ENCODE measurements at places on chromosomes 6 and 20. TPM values are rescaled to one million over a fixed set of nuclear protein-coding genes. Genes with fewer than 3 reads are reported as not detected.

Gene COX4I2
- 19.1 TPM for total RNA-seq

Gene FAM135A
- total RNA-seq = 24.1 TPM

Gene COL20A1
- not detected for total RNA-seq

Gene NOX3
- not detected for total RNA-seq

Gene CASS4
- total RNA-seq = 40.2 TPM

All from upper lobe of right lung (tissue), 1 donor.